ENCODE measurements at places on chromosomes 4 and X.

GRCh38 chrX:150088042-150088441, 149.8 kb upstream of the EOLA2 start:
- no peak for DNase-seq

DNA sequence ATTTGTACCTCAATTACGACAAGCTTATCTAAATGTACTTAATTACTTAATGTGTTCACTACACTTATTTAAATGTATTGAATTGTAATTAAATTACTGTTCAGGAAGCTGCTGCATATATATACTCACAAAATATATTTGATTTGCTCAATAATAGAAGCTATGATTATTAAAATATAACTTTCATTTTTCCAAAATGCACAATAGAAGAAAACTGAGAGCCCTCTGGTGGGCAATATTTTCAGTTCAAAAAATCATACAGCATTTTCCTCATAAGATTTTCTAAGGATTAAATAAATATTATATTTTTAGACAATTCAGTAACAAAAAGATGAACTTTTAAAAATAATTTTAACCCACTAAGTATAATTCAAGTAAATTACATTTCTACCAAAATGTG, 217.3 kb downstream of the DKK2 start:
- DNase-seq, result no peak

DNA sequence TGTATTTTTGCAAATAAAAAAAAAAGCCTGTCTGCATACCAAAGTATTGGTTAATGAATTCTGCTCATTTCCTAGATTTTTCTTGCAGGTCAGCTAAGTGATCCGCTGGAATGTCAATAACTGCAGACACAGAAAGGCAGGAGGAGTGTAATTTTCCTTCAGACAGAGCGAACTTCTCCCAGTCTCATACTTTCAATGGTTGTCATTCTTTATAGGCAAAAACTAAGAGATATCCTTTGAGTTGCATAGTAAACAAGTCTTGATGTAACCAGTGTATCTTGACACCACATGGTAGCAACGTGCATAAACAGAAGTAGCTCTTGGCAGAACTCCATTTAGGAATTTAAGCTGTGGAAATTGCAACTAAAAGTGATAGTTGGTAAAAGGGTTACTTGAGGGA, 8.2 kb downstream of the CAPN6 start:
- DNase-seq, result no peak

GRCh38 chrX:14030174-14030530, 460 bp upstream of the GEMIN8 start:
- no peak for DNase-seq

GRCh38 chr4:104429150-104429741, 65.4 kb downstream of the CXXC4 start:
- no peak for DNase-seq

- no peak for DNase-seq
These were observed 4.7 kb downstream of the XG start for GRCh38 chrX:2756548-2756947.

DNA sequence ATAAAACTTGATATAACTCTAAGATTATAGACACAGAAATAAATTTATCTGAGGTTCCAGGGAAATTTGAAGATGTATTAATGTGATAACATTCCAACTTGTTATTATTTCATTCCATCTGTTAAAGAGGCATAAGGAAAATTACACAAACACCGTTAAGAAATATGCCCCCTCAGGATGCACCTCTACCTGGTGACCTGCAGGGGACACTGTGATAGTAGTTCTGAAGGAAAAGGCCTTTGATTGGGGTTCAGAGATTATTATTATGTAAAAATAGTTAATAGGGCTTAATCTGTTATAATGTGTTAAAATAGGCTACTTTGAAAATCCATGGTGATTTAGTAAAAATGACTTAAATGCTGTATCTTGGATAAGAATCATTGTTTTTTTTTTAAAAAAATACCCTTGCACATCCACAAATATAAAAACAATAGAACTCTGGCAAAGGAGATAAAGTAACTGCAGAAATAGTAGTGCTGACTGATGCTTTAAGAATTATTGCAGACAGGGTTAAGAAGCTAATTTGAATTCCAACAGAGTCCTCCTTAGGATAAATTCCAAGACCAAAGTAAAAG, 6.1 kb upstream of the ABRAXAS1 start:
- DNase-seq, result no peak

GRCh38 chr4:110620691-110621327, 2.1 kb downstream of the PITX2 start:
- DNase-seq, result no peak

- DNase-seq, result no peak
These were observed 66.4 kb upstream of the HHIP start for GRCh38 chr4:144579411-144580030.

GRCh38 chr4:83259586-83259985, 25.0 kb downstream of the COQ2 start:
- no peak for DNase-seq

GRCh38 chr4:94469221-94469784, 17.6 kb downstream of the PDLIM5 start:
- no peak for DNase-seq

GRCh38 chrX:143781103-143781502, 60.6 kb upstream of the SPANXN2 start:
- DNase-seq, result no peak

GRCh38 chr4:91064157-91064853, 937.1 kb downstream of the CCSER1 start:
- no peak for DNase-seq

DNA sequence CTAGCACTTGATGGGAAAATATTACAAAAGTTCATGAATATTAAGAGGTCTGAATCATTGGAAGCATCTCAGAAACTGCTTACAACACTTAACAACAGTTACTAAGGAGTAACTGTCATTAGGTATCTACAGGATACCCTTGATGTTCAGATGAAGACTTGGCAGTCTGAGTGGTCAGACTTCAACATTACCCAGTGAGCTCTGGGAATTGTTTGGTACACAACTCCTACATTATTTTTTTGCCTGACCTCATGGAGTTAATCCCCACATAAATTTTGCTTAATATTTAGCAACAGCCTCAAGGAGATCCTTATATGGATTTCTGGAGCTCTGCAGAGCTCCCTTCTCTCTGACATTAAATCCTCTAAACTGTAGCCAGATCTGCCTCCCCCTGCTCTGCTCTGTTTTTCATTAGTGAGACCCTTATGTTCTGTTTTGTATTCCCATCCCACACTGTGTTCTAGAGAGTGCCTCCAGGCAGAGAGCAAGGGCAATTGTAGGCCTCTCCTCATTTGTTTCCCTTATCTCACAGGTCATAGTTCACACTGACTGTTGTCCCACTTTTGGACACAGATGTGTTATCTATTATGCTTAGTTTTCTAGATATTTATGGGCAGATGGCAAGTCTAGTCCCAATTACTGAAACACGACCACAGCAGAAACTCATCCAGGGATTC, 368.8 kb downstream of the GASK1B start:
- DNase-seq, result no peak
